ENCODE measurements at places on chromosomes 2 and 18.

- no peak for DNase-seq
These were observed 3.4 kb upstream of the SP3 start for GRCh38 chr2:173968551-173968950.

- DNase-seq = no peak
These were observed 55.1 kb downstream of the MAP3K20 start for GRCh38 chr2:173130496-173131465.

DNA sequence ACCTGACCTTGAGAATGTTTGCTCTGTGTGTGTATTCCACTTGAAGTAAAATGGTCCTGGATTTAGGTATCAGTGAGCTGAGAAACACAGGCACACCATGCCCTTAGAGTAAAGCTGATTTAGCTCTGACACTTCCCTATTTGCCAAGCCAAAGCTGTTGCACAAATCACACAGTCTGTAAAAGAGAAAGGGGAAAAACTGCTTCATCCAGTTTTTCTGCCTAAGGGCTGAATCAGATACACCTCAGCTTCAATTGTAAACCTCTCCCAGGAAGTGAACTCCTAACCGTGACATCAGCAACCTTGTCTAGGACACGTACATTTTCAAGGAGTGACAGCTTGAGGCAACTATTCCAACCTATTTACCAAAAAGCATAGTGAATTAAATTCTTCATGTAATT lies 150.4 kb downstream of the NR4A2 start:
- no peak for DNase-seq

GRCh38 chr2:38930600-38930999 lies 40.9 kb downstream of the ARHGEF33 start:
- no peak for DNase-seq

DNA sequence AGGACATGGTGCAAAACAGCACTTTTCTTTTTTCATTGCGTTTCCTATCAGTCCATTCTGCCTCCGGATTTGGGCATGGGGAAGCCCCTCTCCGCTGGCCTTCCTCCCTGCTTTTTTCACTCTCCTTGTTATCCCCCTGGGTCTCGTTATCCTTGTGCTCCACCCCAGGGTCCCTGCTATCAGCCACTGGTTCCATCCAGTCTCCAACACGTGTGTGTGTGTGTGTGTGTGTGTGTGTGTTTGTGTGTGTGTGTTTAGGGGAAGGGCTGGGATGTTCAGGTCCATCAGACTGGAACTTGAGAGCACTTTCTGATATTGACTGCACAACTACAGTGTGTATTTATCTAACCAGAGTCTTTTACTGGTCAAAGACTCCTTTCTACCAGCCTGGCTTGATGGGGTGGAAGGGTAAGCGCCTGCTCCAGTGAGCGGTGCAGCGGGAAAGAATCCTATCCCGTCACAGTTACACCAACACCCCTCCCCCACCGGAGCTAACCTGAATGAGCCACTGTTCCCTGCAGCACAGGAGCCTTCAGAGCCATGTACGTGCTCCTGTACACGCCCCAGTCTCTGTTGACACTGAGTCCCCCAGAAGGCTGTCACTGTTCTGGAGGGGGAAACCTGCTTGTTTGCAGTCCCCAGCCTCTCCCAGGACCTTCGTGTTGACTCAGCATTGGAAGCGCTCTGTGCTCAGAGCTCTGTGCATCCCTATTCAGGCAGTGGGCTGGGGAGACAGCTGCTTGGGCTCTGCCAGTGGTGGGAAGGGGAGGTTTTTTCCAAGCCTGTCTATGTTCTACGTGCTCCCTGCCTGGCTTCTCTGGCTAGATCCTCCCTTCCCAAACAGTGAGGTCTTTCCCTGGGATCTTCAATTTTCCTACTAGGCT lies 4.6 kb downstream of the INHA start:
- peak; percentile 19 for DNase-seq

DNA sequence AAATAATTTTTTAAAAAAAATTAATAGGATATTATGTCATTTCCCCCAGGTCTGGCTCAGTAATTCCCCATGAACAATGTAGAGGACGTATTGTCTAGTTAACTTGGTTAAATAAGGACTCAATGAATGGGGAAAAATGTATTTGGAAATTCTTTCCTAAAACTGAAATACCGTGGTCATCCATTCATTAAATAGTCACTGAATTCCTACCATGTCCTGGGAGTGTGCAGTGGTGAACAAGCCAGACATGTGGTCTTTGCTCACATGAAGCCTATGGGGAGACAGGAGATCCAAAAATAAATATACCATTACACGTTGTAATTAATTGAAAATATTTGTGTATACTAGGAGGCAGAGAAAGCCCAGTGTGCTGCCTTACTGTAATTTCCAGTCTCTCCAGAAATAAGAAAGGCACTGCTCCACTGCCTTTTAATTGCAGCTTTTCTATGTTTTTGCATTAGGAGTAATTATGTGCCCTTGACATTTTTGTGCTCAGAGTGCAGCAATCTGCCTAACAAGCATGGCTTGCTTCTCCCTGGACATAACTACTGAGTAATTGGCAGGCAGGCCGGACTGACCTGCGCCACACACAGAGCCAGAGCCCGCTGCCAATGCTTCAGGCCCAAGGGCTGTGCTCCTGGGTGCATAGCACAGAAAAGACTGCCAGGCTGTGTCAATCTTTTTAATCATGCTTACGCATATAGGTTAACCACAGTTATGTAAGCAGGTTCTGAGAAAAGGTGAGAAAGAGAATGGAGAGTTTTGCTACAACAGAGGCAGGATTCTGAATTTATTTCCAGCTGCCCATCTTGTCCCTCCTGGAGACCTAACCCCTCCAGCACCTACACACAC lies 22.2 kb upstream of the TTC39C start:
- no peak for DNase-seq

GRCh38 chr18:12921178-12921577 lies 26.6 kb upstream of the SEH1L start:
- no peak for DNase-seq

GRCh38 chr18:74819433-74820059 lies 221.9 kb downstream of the ZNF407 start:
- DNase-seq = no peak

- no peak for DNase-seq
These were observed 208.0 kb downstream of the TFCP2L1 start for GRCh38 chr2:121076885-121077549.

DNA sequence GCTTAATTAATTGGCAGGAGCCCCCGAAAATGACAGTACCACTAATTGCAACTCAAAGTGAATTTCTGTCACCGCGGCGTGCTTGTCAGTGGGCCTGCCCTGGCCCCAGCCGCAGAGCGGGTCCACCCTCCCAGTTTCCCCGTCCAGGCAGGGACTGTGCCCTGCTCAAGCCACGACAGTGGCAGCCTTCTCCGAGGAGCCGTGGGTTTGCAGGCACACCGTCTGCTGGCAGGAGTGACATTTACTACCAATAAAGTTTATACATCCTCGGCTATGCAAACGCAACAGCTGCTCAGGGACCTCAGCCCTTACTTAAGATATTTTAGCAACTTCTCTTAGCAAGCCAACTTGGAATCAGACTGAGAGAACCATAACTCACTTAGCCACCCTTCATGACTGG lies 112.7 kb downstream of the GBX2 start:
- no peak for DNase-seq

- DNase-seq = no peak
These were observed 1383.3 kb upstream of the CDH2 start for GRCh38 chr18:29560270-29560669.

DNA sequence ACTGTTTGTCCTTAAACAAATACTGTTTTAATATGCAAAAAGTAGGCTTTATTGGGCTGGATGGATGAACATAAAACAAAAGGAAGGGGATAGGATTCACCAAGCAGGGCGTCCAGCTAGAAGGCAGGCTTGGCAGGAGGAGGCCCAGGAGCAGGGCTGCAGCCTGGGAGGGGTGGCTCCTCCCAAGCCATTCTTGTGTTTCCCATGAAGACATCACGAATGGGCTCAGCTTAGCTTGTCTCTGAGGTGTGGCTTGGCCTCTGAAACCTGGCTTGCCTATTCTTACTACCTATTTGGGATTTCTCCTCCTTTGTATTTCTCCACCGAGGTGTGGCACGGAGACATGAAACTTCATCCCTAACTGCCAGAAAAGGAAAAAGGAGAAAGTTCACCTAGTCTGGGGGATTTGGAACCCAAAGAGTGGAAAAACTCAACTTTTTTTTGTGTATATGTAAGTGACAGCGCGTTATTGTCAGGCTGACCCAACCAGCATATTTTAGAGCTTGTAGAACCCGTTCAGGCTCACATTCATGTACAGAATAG lies 481.9 kb upstream of the SPRED2 start:
- DNase-seq = no peak

DNA sequence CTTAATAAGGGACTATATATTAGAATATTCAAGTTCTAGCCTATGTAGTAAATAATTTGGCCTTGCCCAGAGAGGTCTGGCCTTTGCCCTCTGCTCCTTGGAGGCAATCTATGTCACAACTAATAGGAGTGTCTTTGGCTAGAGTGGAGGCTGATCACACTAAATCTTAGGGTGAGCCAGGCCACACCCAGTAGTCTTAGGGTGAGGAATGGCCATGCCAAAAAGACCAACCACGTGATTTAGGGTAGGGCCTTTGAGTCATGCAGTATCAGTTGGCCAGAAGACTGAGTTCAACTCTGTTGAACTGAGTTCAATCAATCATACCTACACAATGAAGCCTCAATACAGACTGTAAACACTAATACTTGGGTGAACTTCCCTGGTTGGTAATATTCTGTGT lies 26.0 kb upstream of the FLACC1 start:
- DNase-seq = no peak

DNA sequence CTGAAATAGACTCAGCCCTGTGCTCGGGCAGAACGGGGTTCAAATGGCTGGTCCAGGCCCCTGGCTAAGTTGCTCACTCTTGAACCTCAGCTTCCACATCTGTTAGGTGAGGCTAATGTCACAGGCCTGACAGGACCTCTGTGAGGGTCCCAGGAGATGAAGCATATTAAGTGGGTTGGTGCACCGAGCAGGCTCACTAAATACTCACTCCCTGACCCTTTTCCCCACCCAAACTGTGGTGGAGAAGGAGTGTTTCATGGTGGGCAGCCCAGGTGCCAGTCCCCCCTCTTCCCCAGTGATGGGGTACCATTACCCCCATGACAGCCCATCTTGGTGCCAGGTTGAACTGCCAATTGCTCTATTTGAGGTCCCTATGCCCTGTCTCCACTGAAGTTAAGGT lies 286.0 kb downstream of the MYCN start:
- no peak for DNase-seq

DNA sequence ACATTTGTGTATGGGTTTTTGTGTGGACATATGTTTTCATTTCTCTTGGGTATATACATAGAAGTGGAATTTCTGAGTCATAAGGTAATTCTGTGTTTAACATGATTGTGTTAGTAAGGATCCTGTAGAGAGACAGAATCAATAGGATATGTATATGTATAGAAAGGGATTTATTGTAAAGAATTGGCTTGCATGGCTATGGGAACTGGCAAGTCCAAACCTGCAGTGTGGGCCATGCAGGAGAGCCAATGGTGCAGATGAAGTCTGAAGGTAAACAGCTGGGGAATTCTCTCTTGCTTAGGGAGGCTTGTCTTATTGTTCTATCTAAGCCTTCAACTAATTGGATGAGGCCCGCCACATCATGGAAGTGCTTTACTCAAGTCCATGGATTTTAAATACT lies 39.2 kb upstream of the IL1R2 start:
- no peak for DNase-seq

- no peak for DNase-seq
These were observed 189.0 kb upstream of the HDAC4 start for GRCh38 chr2:239589833-239590232.

DNA sequence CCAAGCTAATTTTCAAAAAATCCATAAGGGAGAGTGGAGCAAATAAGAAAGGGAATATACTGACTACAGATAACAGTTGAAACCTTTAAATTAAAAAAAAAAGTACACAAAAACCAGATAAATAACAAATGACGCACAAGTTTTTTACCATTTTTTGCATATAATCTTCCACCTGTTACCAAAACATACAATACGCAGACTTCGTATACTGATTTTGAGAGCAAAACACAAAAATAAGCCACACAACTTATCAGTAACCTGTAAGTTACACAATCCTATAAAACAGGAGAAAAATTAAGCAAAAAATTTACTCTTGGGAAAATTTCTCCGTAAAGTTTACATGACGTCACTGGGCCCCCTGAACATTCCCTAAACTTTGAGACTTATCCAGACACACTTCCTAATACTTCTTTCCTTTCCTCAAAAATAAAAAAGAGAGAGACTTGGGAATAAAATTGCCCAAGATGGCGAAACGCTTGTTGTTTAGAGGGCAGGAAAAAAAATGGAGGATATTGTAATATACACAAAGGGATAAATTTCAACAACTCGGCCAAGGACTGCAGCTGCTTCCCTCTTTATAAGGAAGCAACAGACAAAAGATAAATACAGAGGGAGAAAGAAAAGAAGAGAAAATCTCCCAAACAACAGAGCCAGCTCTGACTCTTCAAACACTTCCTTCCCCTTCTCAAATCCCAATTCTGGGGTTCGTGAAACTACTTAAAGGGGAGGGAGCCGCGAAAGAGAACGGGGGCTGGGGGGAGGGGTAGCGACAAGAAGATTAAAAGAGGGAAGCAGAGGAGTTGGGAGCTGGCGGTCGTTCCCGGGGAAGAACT lies 1.6 kb downstream of the BAZ2B start:
- DNase-seq = no peak
